DND-41 (cell line): ENCODE measurements at places on chromosomes 13 and 19.

DNA sequence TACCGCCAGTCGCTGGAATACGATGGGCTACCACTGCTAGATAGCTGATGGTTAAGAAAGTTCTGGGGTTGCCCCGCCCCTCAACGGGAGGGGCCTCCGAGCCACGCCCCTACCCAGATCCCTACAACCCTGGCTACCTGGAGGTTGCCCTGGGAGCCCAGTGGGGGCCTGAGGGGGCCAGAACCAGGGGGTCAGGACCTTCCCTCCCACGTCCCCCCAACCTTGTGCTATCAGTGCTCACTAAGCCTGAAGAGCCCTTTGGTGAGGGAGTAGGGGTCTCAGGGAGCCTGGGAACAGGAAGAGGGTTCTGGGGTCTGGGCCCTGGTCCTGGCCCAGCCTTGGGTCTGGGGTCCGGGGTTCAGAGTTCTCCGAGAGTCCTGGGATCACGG, 8.9 kb downstream of the OCEL1 start:
- DNase-seq = peak; percentile 74

DNA sequence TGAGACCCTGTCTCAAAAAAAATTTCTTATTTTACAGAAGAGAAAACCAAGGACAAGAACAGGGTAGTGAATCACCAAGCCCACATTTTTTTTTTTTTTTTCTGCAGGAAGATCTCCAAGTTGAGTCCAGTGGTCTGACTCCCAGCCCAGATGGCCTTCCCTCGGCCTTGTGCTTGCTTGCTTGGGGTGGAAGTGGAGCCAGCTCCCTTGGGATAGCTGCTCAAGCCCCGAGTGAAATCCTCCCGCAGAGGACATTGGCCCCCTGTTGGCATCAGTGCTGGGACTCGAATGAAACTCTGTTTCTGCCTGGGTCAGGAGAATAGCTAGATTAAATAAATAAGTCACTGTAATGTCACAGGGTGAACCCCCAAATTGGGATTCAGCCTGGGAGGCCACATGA, 9.4 kb upstream of the NUP62 start:
- DNase-seq = no peak

GRCh38 chr13:23612182-23612581, 42.0 kb downstream of the TNFRSF19 start:
- no peak for DNase-seq

GRCh38 chr19:9644472-9644871, 23.4 kb upstream of the ZNF561 start:
- DNase-seq = no peak

DNA sequence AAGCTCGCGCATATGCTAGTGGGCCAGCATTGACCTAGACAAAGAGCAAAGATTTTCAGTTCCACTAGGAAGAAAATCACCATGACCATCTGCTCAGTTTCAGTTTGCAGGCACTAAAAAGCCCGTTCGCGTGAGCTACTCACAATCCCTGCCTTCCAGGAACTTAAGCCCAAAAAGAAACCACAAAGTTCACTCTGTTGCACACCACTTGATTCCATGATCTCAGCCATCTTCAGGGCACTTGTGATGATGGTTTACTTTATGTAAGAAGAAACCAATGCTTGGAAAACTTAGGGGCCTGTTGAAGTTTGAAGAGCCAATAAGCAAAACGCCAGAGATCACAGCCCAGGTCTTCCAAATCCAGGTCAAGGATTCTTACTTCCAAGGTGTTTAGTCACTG, 45.0 kb upstream of the SLC15A1 start:
- peak; percentile 50 for DNase-seq
